ENCODE measurements at places on chromosomes 12 and 14.
A peak's percentile ranks its signal among the peaks of the same experiment; 100 is the strongest.

- no peak for DNase-seq
Observed at GRCh38 chr12:49040364-49040855, 20.2 kb downstream of the KMT2D start.

DNA sequence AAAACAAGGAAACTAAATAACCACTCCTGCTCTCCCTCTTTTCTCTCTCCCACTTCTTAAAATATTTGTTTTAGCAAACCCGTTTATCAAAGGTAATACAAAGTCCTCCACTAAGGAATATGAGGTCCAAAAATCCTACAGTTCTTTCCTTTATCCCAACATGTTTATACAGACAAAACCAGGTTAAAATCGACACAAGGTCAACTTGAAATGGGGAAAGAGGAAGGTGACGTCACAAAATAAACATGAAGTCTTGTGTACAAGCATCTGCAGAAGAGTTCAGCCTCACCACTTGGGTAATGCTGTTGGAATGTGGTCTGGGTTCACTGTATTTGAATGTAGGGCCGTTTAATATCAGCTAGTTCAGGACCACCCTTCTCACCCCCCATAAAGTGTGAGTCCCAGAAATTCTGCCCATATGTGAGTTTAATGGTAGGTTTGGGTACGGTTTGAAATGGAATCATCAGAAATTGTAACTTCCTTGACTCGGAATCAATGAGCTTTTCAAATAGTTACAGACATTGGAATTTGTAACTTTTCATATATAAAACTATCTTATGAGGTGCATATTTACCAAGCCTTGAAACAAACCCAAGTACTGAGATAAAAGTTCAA is 120.0 kb upstream of the SLC38A2 start:
- DNase-seq: no peak

DNA sequence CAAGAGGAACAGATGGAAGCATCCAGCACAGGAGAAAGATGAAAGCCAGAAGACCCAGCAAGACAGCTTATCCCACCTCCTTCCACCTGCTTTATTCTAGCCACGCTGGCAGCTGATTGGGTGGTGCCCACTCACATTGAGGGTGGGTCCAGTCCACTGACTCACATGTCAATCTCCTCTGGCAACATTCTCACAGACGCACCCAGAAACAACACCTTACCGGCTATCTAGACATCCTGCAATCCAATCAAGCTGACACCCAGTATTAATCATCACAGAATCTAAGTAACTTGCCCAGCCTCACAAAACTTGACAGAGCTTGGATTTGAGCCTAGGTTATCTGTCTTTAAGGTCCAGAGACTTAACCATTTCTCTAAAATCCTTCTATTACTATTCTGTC is 208.9 kb downstream of the PAH start:
- DNase-seq: no peak

DNA sequence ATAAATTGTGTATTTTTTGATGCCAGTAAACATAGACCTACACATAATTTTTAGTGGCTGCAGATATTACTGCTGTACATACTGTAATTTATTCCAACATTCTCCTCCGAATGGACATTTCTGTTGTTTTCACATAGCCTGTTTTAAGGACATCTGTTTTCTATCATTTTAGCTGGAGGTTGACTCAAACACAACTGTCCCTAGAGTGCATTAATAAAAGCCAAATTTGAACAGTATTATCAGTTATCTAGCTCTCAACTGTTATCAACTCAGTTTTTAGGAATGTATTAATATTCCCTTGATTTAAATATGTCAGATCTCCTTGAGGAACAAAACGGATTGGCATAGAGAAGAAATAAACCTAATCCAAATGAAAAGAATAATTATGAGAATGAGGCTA is 17.2 kb upstream of the PIWIL1 start:
- DNase-seq: no peak

GRCh38 chr12:124456652-124457152 is 110.7 kb downstream of the NCOR2 start:
- no peak for DNase-seq

- no peak for DNase-seq
Observed at GRCh38 chr12:89316705-89317139, 35.6 kb downstream of the DUSP6 start.

- DNase-seq: no peak
Observed at GRCh38 chr12:63020269-63020668, 85.3 kb upstream of the PPM1H start.

DNA sequence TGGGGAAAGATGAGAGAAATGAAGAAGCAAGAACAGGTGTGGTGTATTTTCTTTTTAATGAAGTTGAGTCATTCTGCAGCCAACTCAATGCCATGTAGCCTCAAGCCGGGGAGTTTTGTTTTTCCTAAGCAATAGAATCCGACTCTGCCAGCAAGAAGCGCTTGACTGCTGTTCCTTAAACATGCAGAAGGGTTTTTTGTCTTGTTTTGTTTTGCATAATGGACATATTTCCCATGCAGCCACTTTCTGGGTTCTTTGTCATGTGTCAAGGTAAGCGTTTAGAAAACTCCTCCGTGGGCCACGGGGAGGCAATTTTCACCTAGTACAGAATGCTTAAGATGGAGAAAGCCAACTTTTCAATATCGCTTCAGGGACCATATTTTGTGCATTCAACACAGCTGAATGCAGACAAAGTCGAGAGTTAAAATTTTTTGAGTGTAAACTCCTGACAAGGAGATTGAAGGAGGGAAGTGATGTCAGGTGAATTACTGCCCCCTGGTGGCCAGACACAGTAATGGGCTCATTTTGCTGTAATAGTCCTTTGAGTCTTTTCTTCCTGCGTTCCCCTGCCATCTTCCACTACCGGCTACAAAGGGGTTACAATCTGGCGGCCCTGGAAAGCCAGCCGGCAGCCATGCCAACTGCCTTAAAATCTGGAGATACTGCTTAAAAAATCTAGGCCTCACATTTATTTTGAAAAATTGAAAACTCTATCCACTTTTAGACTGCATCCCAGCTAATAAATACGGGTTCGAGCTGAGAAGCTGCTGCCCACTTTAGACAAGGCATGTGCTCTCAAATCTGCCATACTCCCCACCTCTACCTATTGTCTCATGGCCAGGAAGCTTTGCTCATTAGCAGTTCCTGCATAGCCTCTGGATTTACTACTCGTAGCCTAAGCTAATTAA is 3.2 kb upstream of the FICD start:
- peak; percentile 67 for DNase-seq

DNA sequence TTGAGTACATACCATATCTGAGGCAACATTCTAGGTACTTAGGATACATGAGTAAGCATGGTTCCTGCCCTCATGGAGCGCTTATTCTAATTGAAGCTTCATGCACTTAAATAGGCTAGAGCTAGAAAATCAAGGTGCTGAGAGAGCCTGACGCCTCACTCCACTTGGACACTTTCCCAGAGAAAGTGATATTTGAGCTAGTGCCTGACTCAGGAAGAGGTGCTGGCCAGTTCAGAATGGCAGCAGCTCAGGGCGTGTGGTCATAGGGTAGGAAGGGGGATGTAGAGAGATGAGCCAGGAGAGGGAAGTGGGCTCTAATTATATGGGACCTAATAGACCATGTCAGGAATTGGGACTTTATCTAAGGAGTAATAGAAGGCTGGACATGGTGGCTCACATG is 33.3 kb downstream of the TULP3 start:
- DNase-seq: no peak

DNA sequence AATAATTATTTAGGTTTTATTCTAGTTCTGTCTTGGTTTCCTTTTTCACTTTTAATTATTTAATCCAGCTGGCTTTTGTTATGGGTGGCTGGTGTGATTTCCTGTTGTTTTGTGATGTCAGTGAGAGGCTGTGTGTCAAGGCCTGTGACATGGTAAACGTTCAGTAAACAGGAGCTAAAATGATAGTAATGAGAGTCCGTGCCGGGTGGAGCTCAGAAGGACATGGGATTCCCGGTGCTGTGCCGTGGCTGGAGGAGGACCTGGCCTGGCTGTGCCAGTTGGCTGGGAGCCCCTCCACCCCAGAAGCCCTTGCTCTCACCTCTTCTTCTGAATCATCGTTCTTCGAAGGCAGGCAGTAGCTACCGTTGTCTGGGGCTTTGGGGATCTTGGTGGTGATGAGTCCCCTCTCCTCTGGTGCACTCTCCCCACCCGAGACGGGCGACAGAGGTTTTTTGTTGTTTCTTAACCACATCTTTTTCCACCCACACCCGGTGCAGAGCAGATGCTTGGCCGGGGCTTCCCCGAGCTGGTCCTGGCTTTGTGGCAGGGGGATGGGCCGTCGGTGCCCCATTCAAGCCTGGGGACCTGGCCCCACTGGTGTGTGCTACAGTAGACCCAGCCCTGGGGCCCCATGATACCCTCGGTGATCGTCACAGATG is 29.1 kb downstream of the SH2B3 start:
- peak; percentile 86 for DNase-seq
